ENCODE measurements at places on chromosomes 6 and 20.

- no peak for DNase-seq
These were observed 155.9 kb downstream of the QRSL1 start for GRCh38 chr6:106785298-106785697.

- no peak for DNase-seq
These were observed 18.9 kb downstream of the SIRPD start for GRCh38 chr20:1538655-1539054.

DNA sequence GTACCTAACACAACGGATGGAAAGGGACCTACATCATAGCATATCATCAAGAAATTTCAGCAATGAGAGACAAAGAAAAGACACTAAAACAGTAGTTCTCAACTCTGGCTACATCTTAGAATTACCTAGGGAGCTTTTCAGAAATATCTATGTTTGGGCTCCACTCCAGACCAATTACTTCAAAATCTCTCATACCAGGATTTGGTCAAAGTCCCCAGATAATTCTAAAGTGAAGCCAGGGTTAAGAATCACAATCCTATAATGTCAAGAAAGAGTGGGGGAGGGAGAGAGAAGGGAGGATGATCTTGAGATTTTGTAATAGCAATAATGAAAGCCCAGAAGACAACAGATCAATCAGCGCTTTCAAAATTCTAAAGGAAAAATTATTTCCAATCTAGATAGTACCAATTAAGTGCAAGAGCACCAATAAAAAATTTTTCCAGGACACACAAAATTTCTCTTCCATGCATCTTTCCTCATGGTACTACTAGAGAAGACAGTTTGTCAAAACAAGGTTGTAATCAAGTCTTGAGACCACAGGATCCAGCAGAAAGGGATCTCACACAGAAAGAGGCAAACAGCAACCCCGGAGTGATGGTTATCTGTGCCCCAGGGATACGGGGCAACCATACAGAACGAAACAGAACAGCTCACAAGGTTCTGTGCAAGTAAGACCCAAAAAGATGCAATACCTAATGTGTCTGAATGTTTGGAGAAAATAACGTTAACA lies 152.9 kb upstream of the DST start:
- no peak for DNase-seq

DNA sequence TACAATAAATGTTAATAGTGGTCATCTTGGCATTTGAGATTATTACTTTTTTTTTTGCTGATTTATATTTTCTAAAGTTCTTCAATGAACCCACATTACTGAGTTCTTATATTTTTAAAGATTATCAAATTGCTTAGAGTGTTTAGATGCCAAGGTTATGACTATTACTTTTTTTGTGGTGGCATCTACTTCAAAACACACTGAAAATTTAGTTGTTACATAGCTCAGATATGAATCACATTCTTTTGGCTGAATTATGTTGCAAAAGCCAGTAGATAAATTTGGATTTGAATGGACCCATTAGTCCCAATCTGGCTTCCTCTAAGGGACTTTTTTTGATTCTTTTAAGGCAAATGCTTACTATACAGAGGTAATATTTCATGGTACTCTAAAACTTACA lies 8.9 kb downstream of the UTRN start:
- no peak for DNase-seq

DNA sequence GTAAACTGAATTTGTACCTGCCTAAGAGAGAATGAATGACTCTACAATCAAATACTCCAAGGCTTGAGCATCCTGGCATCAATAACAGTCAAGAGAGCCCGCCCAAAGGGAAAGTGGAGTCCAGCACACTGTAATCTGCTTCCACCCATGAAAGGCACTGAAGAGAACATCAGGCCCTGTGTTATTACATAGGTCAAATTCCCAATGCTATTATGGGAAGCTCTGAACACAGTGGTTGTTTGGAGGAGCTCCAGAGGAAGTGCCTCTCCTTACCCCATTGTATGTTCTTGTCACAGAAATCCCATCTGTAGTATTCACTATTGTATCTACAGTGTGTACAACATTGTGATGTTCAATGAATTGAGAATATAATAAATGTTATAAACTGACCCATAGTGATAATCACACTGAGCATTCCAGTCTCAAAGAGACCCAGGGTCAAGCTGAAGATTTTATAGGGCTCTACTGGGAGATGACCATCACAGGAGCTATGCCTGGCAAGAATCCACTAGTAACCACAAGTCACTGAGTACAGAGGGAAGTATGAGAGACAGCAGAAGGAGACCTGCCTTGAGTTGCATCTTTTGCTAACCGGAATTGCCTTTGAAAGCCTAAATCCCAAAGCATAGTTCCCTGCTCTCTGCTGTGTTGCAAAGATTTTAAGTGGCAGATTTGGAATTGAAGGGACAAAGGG lies 446.7 kb downstream of the GJA1 start:
- no peak for DNase-seq

- no peak for DNase-seq
These were observed 19.5 kb downstream of the SPATS1 start for GRCh38 chr6:44361947-44362346.

DNA sequence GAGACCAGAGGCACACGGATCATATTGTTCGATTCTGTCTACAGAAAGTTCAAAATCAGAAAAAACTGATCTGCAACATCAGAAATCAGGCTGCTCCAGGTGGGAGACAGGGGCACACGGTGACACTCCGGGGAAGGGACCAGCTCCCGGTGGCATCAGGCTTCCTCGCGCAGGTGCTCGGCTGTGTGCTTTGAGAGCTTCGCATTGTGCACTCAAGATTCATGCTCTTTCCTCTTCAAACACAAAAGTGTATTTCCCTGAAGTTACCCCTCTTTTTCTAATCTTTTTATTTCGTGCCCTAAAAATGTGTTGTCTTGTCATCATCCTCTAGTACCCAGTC lies 108.1 kb downstream of the DLL1 start:
- DNase-seq: no peak

- DNase-seq: no peak
These were observed 88.3 kb downstream of the SSR1 start for GRCh38 chr6:7224731-7225130.

DNA sequence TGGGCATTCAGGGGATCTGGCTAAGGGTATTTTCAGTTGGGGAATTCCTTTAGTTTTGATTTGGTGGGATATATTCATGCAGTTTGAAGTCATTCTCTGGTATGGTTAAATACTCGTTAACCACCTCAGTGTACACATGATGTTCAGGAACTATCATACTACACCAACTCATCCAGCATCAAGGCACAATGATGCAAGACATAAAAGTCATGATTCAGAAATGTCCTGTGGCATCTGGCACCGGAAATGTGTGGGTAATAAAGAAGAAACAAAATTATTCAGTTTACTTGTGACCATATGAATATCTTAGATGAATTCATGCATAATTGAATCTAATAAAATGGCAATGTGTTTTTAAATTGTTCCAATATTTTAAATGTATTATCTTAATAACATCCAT lies 129.0 kb upstream of the BMP5 start:
- DNase-seq: no peak

DNA sequence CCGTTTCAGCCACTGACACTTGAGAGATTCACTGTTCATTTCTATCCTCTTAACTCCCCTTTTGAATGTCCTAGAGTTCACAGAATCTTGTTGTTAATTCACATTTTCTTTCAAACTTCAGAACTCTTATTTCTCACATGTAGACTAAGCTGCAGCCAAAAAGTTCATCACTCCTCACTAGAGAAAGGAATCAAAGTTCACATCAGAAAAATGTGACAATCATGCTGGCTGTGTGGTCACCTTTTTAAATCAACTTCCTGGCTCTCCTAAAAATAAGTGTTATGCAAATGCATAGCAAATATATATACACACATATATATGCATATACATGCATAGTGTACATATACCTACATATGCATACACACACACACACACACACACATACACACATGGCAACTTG lies 123.0 kb downstream of the CBLN4 start:
- DNase-seq: no peak

GRCh38 chr6:17202526-17202925 lies 78.6 kb upstream of the RBM24 start:
- no peak for DNase-seq

Measured in T-helper 1 cell (primary cell).